ENCODE measurements at places on chromosomes 4 and X.
A peak's percentile ranks its signal among the peaks of the same experiment; 100 is the strongest.

DNA sequence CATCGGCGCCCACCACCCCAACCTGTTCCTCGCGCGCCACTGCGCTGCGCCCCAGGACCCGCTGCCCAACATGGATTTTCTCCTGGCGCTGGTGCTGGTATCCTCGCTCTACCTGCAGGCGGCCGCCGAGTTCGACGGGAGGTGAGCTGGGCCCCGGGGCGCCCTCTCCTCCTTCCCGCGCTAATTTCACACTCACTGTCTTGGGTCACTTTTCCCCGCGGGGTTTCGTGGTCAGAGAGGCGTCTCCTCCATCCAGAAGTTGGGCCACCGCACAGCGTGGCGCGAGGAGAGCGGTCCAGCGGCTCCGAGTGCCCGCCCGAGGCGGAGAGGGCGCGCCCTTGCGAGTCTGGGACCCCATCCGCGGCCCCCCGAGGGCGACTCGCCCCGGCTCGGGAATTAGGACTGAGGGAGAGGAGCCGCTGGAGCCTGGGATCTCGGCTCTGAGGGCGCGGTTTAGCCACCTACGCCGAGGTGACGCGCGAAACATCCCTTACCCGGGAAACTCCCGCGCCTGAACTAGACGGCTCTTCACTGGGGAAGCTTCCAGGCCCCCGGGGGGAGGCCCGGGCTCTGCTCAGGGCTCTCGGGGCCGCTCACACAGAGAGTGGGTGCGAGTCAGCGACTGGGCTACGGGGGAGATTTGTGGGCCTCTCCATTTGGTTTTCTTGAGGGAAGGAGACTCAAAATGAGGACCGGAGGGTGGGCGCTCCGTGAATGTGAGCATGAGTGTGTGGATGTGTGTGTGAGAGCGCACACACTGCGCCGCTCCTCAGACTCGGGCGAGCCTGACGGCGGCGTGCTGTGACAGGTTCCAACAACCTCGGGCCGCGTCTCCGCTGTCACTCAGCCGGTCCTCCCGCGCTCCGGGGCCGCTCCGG is 551 bp downstream of the NPNT start:
- DNase-seq, result peak; percentile 46

GRCh38 chrX:18640686-18641085 is 31.2 kb downstream of the RS1 start:
- DNase-seq, result no peak

- no peak for DNase-seq
Measured at GRCh38 chr4:38181286-38181685, 221.1 kb downstream of the PTTG2 start.

GRCh38 chr4:83708500-83709175 is 172.7 kb downstream of the GPAT3 start:
- DNase-seq, result no peak

DNA sequence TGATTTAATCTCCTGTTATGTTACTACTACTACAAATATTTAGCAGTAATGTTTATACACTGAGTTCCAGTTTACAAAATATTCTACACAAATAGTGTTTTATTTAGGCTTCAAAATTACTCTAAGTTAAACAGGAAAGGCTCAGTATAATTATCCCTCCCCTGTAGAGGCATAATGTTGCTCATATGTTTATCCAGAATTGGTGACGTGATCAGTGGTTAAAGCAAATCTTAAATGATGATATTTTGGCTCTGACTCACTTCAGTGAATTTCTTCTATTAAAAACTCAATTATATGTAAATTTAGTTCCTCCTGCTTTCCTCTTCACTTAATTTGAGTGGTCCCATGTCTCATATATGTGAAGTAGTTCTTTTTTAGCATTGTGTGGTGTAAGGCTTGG is 438.5 kb downstream of the ADGRL3 start:
- no peak for DNase-seq

DNA sequence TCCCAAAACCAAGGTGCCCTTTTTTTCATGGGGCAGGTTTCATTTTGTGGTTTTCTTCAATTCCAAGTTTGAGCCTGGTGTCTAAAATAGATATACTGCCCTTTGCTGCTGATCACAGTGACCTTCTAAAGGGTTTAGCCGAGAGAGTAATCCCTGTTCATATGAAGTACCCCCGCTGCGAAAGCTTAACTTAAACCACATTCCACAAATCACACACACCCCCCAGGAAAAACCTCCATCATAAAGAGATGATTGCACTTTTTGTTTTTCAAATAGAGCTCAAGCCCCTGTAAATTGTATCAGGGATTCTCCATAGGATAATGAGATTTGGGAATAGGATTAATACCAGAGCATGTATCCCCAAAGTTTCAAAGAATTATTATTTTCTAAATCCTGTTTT is 90.8 kb downstream of the USP46 start:
- DNase-seq, result no peak

DNA sequence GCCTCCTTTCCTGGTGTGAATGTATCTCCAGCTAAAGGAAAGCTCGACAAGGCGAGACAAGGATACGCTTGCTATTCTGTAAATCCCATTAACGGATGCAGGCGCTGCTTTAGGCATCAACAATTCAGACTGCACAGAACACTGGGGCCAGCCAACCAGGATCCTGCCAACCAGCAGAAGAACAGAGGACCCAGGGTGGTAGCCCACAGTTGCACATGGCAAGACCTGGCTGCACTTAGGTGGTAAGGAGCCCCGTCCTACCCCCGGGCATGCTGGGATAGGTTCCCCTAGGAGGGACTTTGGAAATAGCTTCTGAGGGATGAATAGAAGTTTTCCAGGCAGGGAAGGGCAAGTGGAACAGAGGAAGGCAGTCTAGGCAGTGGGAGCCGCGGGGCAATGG is 20.7 kb downstream of the PSAPL1 start:
- DNase-seq, result no peak

DNA sequence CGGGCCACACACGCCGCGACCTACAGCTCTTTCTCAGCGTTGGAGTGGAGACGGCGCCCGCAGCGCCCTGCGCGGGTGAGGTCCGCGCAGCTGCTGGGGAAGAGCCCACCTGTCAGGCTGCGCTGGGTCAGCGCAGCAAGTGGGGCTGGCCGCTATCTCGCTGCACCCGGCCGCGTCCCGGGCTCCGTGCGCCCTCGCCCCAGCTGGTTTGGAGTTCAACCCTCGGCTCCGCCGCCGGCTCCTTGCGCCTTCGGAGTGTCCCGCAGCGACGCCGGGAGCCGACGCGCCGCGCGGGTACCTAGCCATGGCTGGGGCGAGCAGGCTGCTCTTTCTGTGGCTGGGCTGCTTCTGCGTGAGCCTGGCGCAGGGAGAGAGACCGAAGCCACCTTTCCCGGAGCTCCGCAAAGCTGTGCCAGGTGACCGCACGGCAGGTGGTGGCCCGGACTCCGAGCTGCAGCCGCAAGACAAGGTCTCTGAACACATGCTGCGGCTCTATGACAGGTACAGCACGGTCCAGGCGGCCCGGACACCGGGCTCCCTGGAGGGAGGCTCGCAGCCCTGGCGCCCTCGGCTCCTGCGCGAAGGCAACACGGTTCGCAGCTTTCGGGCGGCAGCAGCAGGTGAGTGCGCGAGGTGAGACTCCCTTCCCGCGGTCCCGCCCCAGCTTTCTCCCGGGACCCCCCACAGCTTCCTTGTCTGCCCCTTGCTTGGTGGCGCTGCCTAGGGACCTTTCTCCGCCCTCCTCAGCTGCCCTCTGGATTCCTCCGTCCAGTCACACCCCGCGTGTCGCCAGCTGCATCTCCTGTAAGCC is 678 bp downstream of the BMP3 start:
- peak; percentile 12 for DNase-seq

DNA sequence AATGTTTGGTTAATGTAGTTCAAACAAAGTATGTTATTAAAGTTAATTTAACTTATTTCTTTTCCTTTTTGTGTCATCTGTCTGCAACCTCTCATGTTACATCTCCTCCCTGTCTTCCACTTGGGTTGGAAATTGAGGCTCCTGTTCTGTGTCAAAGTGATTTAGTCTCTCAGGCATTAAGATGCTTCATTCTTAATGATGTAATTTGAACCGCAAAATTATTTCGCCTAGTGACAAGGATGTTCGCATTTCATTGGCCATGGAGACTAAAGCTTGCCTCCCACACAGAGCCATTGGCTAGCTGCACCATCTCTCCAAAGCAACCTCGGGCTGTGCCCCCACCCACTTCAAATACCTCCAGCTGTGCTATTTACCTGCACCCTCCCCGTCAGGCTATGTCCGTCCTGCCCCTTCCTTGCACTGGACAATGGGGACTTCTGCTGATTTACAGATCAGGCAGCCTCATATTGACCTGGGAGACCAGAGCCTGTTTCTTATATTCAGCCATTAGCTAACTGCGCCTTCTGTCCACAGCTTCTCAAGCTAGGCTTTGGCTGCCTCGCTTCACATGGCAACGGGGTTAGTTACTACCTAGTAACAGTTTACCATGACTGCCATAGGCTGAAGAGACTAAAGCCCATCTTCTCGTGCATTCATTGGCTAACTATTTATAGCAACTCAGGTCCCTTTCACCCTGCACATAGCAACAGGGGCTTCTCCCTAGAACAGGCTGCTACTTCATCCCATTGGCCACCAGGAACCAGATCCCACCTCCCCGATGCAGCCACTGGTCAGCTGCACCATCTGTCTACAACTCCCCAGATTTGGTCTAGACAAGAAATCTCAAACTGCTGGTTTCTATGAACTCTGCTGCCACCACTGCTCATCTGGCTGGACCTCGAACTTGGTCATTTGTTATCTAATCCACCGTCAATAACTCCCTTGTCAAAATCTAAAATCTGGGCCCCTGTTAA is 8.6 kb upstream of the ZNF157 start:
- DNase-seq, result peak; percentile 86

DNA sequence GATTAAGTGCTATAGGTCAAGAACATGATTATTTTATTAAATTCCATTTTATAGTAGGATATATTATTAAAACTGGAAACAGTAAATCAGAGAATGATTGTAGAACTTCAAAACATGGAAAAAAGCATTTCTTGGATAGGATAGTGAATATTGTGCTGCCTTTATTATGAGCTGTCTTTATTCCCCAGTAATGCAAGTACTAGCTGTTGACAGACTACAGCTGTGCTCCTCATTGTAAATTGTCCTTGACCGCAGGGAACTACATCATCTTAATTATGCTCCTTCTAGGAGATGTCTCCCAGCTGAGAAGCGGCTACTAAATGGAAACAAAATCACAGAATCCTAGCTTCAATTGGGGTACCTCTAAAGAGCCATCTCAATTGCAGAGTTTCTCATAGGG is 1457.2 kb upstream of the PCDH7 start:
- no peak for DNase-seq

- no peak for DNase-seq
Measured at GRCh38 chrX:103431316-103431715, 55.0 kb downstream of the BEX3 start.

DNA sequence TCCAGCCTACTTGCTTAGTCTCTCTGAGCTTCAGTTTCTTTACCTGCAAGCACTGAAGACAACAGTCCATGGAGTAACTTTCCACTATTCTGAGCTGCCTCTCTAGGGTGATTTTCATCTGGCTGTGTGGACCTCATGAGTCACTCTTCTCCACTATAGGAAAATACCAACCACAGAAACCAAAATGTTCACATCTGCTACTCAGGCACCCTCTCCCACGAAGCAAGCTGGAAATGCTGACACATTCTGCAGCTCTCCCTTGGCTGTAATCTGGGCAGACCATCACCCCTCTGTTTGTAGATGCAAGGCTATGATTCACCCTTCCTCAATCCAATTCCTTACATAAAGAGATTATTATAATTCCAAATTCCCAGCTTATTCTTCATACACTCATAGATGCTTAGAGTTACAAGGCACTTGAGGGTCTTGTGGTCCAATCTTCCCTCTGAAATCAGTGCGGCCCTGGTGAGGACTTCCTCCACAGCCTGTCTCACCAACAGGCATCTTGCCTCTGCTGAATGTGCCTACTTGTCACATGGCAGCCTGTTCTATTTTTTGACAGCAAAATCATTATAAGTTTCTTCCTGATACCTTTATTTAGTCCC is 97.0 kb upstream of the LNX1 start:
- no peak for DNase-seq

- no peak for DNase-seq
Measured at GRCh38 chr4:44016570-44017421, 431.8 kb downstream of the KCTD8 start.

DNA sequence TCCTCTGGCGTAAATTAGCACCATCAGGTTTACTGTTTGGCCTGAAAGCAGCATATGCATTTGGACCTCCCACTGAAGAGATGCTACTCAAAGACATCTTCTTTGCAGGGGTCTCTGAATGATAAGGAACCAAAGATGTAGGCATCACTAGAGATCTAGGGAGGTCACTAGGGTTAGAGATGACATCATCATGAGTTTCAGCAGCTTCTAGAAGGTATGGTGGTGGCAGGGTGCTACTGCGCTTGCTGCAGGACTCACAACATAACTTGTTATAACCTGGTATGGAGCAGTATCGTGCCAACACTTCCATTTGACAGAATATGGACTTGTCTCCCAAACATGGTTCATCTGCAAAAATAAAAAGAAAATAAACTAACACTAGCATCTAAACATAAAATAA is 251.6 kb downstream of the NPFFR2 start:
- no peak for DNase-seq

GRCh38 chr4:185896817-185897488 is 85.0 kb upstream of the SORBS2 start:
- DNase-seq, result no peak

GRCh38 chr4:38512840-38513239 is 151.2 kb upstream of the KLF3 start:
- no peak for DNase-seq

All from NCI-H1105 (cell line).